ENCODE measurements at places on chromosomes 13 and 19.

GRCh38 chr13:87295636-87296035 is 375.5 kb upstream of the SLITRK5 start:
- no peak for DNase-seq

- DNase-seq: no peak
These were observed 18.9 kb downstream of the MPND start for GRCh38 chr19:4362101-4362828.

DNA sequence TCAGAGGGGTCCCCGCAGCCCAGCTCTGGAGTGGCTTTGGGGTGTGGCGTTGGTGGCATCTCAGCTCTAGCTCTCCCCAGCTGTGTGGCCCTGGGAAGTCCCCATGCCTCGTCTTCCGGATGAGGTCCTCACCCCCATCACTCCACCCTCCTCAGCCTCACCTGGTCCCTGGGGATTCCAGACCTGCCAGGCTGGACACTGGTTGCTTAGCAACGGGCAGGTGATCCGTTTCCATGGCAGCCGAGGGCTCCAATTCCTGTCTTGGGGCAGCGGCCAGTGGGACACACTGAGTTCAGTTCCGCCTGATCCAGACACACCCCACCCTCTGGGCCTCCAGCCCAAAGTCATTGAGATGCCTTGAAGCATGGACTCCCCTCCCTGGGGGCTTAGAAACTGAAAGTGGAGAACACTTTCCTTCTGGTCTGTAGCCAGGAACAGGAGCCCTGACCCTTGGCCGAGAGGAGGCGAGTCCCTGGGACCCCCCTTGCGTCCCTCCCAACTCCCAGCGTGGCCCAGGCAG is 7.7 kb upstream of the MISP start:
- no peak for DNase-seq

GRCh38 chr19:12801466-12802266 is at the start of the genes PRDX2 and THSD8:
PRDX2 (minus strand) TSS chr19:12801800; CDS start chr19:12801261, 539 bp downstream.
THSD8 (plus strand) TSS chr19:12802069; CDS start chr19:12802072, 3 bp downstream.
- DNase-seq: peak; percentile 90

DNA sequence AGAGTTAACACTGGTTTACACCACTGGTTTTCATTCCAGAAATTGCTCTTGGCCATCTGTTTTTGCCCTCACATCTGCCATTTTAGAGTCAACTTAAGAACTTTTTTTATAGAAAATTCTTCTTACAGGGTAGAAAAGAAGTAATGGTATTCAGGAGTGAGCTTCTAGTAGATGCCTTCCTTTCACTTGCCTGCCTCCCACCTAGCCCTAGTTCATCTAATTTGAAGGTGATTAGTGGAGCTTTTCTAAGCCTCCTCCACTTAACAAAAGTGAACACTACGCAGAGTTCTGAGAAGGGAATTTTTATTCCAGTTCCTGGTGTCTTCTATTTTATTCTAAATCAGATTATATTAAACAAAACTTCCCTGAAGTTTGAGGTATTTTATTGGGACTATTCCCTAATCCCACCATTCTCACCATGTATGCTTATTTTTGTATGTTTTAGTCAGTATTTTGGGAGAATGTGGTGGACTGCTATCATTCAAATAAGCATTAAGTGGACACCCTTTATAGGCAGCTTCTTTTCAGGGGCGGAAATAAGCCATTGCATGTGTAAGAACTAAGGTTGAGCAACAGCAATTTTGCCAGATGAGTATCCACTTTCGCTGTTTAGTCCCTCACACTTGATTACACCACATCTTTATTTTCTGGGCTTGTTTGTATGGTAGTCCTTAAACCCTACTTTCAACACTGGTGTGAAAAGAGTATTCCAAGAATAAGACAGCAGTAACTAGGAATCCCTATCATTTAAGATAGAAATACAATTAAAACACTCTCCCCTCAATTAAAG is 156.9 kb downstream of the ENOX1 start:
- no peak for DNase-seq

GRCh38 chr19:7928741-7929701 is 3.1 kb upstream of the CTXN1 start:
- peak; percentile 70 for DNase-seq

DNA sequence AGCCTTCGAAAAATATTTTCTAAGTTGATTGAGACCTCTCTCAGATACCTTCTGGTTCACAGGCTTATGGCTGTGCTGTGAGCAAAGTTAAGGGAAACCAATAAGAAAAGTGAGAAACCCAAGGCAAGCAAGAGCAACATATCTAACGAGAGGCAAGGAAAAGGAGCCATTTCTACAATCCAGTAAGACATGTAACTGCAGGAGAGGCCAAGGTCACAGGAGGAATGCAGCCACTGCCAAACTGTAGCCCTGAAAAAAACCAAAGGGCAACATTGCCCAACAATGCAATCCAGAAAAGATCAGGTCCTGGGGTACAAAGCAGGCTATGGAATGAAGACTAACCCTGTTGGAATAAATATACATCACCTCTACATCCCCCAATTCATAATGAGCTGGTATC is 21.3 kb downstream of the SCGB2B2 start:
- no peak for DNase-seq

- DNase-seq: no peak
These were observed 10.4 kb downstream of the XAB2 start for GRCh38 chr19:7618771-7619510.

GRCh38 chr19:21843081-21843480 is 7.1 kb upstream of the ZNF43 start:
- no peak for DNase-seq

DNA sequence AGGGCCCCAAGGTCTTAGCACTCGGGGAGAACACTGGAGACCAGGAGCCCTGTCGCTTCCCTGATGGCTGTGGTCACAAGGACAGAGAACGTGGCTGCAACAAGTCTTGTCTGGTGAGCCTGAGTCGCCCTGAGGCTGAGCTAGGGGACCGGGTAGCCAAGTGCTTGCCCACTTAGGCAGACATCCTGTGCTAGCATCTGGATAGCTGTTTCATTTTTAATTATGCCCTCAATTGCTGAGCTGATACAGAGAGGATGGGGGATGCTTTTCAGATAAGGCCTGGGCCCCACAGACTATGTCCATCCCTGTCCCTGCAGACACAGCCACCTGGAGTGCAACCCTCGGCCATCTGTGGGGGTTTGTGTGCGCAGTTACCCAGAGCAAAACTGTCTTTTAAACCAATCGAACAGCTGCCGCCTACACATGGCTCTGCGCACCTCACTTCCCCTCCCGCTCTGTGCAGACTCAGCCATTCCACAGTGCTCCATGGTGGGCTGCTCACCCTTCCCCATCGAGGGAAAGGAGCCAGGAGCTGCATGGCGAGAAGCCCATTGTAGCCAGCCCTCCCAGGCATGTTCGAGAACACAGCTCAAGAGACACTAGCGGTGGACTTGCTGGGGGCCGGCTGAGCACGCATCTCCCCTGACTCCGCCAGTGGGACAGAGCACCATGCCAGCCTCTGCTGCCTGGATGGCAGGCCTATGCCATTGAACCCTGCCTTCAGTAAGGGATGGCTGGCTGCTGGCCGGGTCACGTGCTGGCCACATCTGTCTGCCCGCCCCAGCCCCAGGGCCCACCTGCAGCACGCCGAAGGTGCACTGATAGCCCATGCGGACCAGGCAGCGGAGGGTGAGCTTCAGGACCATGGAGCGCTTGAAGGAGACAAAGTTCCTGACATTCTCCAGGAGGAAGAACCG is 19.4 kb upstream of the EIF3G start:
- DNase-seq: no peak

DNA sequence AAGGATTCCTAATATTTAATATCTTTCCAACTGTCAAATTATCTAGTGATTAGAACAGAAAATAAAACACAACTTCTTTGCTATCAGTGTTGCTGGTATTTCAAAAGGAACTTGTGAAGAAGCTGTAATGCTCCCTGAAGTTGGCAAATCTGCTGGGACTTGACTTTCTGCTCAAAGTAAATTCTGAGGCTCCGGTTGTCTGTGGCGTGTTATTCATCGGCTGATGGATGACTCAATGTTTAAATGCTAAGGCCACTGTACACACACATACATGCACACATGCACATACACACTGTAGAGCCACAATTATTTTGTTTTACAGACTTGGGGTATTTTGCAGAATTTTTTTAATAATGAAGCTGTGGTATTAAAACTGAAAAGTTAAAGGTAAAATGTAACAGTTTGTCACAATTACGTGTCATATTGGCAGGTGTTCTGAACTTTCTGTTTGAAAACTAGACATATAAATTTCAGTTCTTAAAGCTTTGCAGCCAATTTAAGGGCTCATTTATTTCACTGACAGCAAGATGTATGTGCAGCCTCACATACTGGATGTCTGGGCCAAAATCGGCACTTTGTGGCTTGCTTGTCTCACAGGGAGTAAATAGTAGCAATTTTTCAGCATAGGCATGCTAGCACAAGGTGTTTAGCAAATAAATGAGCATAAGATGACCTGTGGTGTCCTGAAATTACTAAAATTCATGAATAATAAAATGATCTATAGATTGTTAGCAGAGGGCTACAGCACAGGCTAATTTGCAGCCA is 1691.7 kb upstream of the PCDH20 start:
- DNase-seq: no peak

DNA sequence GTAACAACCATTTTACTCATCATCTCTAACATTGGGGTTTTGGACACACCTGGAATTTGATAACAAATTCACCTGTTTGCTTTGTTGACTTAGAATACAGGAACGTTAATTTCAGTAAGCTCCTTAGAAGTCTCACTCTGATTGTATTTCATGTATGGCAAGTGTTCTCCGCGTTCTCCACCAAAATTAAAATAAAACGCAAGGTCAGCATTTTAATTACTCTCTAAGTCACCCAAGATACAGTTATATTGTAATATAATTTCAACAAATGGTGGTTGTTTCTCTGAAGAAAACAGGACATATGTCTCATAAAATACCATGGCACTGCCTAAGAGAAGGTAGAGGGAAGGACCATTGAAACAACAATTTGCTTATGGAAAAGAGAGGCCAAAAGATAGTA is 742.1 kb downstream of the LIG4 start:
- DNase-seq: no peak

GRCh38 chr13:49064476-49064875 is 88.8 kb downstream of the FNDC3A start:
- no peak for DNase-seq

DNA sequence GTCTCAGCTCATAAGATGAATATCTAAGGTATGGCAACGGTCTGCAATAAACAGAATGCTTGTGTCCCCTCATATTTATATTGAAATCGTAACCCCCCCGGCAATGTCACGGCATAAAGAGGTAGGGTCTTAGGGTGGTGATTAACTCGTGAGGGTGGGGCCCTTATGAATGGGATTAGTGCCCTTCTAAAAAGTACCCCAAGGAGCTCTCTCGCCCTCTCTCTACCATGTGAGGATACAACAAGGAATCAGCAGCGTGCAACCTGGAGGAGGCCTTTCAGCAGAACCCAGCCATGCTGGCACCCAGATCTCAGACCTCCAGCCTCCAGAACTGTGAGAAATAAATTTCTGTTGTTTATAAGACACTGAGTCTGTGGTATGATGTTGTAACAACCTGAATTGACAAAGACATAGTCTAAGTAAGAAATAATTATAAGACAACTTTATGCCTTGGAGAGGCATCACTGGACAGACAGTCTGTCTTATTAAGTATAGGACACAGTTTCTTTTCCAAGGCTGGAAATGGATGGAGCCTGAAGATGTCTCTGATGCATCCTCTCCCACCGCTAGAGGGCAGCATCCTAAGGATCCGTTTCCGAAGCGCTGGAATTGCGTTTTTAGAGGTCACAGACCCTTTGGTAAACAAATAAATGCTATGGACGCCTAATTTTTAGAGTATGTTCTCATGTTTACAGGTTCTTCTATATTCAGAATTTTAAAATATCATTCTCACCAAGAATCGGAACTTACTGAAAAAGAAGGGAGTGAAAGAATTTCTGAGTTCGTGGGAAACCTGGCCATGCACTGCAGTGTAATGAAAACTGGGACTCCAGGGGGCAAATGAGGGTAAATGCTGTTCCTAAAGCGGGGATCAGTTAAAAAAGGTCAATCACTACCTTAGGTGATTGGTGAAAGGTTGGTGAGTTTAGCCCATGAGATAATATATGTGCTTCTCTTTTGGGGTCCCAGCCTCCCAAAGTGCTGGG is 13.3 kb upstream of the LEUTX start:
- peak; percentile 61 for DNase-seq

DNA sequence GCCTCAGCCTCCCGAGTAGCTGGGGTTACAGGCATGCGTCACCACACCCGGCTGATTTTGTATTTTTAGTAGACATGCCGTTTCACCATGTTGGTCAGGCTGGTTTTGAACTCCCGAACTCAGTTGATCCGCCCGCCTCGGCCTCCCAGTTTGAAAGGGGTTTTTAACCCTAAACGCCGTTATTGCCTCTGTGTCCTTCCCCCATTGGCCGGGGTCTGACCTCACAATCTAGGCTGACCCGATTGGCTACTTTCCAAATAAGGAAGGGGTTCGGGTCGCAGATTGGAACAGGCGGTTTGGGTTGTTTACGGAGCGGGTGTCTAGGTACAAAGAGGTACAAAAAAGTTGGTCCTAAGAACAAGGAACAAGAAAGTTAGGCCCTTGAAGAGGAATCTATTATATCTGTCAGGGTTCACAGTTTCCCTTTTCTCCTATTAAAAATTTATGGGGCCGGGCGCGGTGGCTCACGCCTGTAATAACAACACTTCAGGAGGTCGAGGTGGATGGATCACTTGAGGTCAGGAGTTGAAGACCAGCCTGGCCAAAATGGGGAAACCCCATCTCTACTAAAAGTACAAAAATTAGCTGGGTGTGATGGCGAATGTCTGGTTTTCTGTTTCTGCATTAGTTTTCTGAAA is 1.0 kb downstream of the ZNF253 start:
- DNase-seq: peak; percentile 74

DNA sequence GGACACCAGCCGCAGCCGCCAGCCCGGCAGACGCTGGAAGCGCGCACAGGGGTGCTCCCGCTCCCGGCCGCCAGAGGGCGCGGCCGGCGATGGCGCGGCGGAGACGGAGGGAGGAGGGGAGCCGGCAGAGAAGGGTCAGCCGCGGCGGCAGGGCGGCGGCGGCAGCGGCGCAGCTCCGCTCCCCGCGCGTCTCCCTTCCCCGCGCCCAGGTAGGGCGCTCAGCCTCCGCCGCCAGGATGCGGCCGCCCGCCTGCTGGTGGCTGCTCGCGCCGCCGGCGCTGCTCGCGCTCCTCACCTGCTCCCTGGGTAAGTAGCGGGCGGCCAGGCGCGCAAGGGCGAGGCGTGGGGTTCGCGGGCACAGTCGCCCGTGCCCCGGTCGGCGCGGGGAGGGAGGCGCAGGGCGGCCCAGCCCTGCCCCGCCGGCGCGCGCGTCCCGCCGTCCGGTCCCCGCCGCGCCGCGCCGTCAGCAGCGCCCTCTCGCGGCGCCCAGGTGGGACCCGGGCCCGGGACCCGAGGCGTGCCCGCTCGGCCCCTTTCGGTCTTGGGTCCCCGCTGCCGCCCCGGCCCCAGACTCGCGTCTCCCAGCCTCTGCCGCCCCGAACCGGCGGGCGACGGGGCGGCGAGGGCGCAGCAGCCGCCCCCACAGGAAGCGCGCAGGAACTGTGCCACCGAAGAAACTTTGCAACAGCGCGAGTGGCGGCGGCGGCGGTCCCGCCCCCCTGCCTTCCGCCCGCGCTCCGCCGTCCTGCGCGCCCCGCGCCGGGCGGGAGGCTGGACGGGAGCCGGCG is at the start of gene B3GLCT:
Gene B3GLCT, plus strand, starts transcription at position 127 of the 788 bp plus-strand sequence. Its CDS starts 110 bp downstream, at position 237.
- peak; percentile 82 for DNase-seq

GRCh38 chr13:21443171-21443570 is 15.9 kb downstream of the ZDHHC20 start:
- DNase-seq: no peak

- peak; percentile 91 for DNase-seq
These were observed 10.2 kb upstream of the JSRP1 start for GRCh38 chr19:2266183-2266993.
